Transverse colon (tissue), 4 donors: ENCODE measurements at places on chromosomes 5 and 9. TPM values are rescaled to one million over a fixed set of nuclear protein-coding genes. Genes with fewer than 3 reads are reported as not detected.
A peak's percentile ranks its signal among the peaks of the same experiment; 100 is the strongest.

GRCh38 chr5:174229514-174230370 lies 184.2 kb downstream of the NSG2 start:
- DNase-seq: no peak
- H3K27me3 ChIP-seq: no peaks in the 10 kb centered on the region
- no peaks in the 10 kb centered on the region for H3K36me3 ChIP-seq
- H3K27ac ChIP-seq: no peak overlapping the region
- no peak overlapping the region for H3K4me3 ChIP-seq
- H3K4me1 ChIP-seq: no peaks in the 10 kb centered on the region

GRCh38 chr9:19485193-19485592 lies 76.4 kb downstream of the ACER2 start:
- no peak overlapping the region for H3K4me3 ChIP-seq
- H3K27me3 ChIP-seq: no peaks in the 10 kb centered on the region
- DNase-seq: no peak

DNA sequence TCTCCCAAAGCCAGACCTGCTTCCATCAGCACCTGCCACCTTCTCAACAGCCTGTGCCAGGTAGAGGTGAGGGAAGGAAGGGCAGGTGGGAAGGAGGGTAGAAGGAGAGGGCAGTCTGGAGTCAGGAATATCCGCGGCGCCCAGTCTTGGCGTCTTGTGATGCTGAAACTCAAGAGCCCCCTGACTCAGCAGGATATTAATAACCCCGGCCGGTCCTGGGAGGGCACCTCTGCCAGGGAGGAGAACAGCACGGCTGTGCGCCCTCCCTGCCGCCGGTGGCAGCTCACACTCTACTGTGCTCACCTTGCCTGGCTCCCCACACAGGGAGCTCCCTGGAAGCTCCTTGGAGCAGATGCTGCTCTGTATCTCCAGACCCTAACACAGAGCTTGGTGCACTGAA lies 11.6 kb upstream of the NTNG2 start:
- no peak overlapping the region for H3K4me3 ChIP-seq
- DNase-seq: no peak
- no peak overlapping the region for H3K27ac ChIP-seq
- H3K4me1 ChIP-seq: no peaks in the 10 kb centered on the region

DNA sequence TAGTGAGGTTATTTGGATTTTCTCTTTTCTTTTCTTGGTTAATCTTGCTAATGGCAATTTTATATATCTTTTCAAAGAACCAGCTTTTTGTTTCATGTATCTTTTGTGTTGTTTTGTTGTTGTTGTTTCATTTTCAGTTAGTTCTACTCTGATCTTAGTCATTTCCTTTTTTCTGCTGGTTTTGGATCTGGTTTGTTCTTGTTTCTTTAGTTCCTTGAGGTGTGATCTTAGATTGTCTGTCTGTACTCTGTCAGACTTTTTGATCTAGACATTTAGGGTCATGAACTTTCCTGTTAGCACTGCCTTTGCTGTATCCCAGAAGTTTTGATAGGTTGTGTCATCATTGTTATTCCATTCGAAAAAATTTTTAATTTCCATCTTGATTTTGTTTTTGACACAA lies 399.7 kb downstream of the TLE1 start:
- DNase-seq: no peak
- no peaks in the 10 kb centered on the region for H3K4me1 ChIP-seq
- H3K27me3 ChIP-seq: no peaks in the 10 kb centered on the region

DNA sequence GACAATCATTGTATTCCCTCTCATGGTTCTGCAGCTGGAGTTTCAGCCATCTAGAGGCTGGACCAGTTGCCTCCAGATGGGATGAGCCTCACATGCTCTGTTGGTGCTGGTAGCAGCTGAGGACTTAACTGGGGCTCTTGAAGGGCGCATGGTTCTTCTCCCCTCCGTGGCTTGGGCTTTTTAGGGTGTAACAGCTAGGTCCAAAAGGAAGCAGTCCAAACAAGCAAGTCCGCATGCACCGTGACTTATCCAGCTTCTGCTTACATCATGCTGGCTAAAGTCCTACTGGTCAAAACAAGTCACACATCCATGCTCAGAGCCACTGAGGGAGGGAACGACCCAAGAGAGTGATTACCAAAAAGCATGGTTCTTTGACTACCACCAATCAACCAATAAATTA lies 31.6 kb upstream of the SH3RF2 start:
- H3K36me3 ChIP-seq: no peaks in the 10 kb centered on the region
- no peak overlapping the region for H3K4me3 ChIP-seq
- H3K27me3 ChIP-seq: no peaks in the 10 kb centered on the region
- no peak overlapping the region for H3K27ac ChIP-seq
- no peak for DNase-seq

DNA sequence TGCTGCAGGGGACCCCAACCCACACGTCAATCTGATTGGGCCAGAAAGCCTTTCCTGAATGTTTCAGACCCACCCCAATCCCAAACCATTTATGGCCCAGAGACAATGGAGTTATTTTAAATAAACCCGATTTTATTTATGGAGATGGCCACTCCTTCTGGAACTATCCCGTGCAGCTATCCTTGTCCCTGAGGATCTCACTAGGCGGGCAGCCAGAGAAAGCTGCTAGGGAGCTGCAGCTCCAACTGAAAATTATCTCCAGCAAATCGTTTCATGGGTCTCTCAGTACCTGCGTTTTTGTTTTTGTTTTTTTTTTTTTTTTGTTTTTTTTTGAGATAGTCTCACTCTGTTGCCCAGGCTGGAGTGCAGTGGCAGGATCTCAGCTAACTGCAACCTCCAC lies 23.0 kb downstream of the C1QTNF2 start:
- H3K4me1 ChIP-seq: no peaks in the 10 kb centered on the region
- no peak overlapping the region for H3K4me3 ChIP-seq
- H3K27ac ChIP-seq: no peak overlapping the region
- no peak for DNase-seq
- H3K36me3 ChIP-seq: no peaks in the 10 kb centered on the region

DNA sequence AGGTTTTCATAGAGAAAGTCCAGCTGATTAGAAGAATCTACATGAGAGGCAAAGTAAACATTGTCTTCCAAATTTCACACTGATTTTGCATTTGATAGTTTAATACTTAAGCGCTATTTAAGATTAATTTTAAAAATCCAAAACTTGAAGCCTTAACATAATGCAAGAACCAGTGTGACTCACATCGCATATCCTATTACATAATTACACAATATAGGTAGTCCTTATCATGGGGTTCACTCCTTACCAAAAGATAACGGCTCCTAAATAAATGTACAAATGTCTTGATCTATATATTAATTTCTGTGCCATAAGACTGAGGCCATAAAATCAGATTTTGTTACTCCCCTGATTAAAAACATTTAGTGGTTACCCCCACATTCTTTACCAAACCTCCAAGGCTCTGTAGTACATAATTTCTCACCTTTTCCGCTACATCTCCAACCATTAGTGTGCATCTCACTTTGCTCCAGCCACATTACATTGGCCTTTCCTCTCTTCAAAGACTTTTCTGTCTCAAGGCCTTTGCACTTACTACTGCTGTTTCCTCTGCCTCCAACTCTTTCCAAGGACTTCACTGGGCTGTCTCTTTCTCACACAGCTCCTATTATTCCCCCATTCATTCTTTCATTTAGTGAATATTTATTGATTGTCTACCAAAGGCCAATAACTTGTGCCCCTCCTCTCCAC lies 1.0 kb downstream of the RIOK2 start:
- peaks cover 16% of the 10 kb centered on the region for H3K4me1 ChIP-seq
- no peak overlapping the region for H3K27ac ChIP-seq
- peak overlapping the region; percentile 83 for H3K4me3 ChIP-seq
- no peaks in the 10 kb centered on the region for H3K27me3 ChIP-seq

DNA sequence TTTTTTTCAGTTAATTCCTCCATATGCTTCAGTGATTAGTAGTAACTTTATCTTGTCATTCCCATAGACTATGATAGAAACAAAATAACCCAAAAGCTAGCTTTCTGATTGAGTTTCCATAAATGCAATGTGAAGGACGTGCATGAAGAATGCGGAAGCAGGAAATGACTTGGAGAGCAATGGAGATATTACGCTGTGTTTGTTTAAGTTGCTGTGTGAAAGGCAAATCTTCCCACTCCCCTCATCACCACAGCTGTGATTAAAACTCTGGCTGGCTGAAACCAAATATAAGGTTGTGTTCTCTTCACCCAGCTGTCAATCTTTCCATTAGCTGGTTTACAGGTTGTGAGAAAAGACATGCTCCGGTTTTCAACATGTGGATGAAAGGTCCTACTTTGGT lies 83.9 kb downstream of the NR2F1-AS1 start:
- no peaks in the 10 kb centered on the region for H3K27me3 ChIP-seq
- H3K4me1 ChIP-seq: no peaks in the 10 kb centered on the region
- H3K4me3 ChIP-seq: no peak overlapping the region
- no peak overlapping the region for H3K27ac ChIP-seq
- H3K36me3 ChIP-seq: no peaks in the 10 kb centered on the region
- DNase-seq: no peak

The KIF4B gene
- not detected for total RNA-seq
